ENCODE measurements at places on chromosomes 11 and 22. TPM values are rescaled to one million over a fixed set of nuclear protein-coding genes. Genes with fewer than 3 reads are reported as not detected.

DNA sequence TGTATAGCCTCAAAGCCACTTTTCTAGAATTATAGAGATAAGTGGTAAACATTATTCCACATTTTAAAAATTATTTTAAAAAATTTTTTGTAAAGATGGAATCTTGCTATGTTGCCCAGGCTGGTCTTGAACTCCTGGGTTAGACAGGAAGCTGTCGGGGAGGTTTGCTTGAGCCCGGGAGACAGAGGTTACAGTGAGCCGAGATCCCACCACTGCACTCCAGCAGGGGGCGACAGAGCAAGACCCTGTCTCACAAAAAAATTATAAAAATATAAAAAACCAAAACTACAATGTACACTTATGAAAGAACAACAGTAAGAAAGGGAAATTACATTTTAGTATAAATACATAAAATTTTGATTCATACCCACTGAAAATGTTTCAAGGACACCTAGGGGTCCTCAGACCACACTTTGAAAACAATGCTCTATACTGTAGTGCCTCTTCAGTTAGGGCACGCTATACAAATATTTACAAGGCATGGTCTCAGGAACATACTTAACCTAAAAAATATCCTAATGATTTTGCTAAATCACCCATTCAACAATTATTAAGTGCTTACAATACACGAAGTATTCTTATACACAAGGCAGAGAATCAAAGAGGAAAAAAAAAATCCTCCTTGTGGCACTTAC lies 111.2 kb downstream of the MRTFA start:
- peak; percentile 31 for DNase-seq

- DNase-seq, result no peak
Observed at GRCh38 chr11:41522899-41523672, 63.6 kb upstream of the LRRC4C start.

DNA sequence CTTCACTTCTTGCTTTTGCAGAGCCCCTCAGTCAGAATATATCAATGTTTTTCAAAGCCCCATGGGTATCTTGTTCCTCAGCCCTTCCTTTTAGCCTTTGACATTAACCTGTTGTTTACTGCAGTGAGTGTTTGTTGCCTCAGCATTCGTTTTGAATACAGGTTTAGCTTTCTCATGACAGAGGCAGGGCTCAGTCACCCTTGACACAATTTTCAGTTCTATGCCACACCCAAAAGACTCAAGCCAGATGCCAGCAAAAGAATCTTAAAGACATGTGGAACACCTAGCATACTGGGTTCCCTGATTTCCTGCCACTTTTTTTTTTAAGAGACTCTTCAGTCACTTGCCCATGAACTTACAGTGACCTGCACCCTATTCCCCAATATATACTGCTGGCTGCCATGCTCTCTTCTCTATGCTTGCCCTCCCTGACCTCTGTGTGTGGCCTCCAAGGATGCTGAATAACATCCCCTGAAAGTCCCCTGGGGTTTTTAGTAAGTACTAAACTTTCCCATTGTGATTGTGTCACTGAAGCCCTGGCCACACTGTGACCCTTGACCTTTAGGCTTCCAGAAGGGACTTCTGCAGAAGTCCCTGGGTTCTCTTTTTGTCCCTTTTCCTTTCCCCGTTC lies 1225.5 kb downstream of the TBC1D22A start:
- no peak for DNase-seq

- no peak for DNase-seq
Observed at GRCh38 chr11:106021181-106021966, 666 bp downstream of the MSANTD4 start.

DNA sequence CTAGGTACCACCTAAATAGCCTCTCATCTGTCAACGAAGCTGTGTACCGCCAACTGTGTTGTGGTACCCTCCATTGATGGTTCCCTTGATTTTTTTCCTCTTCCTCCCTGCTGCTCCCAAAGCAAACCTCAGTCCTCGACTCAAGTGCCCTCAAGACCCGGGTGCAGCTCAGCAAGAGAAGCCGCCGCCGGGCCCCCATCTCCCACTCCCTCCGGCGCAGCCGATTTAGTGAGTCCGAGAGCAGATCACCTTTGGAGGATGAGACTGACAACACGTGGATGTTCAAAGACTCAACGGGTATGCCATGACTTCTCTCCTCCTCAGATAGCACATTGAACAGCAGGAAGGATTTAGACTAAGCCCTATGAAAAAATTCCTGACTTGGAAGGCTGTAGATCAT lies 22.4 kb upstream of the CRYBB3 start:
- DNase-seq, result no peak

DNA sequence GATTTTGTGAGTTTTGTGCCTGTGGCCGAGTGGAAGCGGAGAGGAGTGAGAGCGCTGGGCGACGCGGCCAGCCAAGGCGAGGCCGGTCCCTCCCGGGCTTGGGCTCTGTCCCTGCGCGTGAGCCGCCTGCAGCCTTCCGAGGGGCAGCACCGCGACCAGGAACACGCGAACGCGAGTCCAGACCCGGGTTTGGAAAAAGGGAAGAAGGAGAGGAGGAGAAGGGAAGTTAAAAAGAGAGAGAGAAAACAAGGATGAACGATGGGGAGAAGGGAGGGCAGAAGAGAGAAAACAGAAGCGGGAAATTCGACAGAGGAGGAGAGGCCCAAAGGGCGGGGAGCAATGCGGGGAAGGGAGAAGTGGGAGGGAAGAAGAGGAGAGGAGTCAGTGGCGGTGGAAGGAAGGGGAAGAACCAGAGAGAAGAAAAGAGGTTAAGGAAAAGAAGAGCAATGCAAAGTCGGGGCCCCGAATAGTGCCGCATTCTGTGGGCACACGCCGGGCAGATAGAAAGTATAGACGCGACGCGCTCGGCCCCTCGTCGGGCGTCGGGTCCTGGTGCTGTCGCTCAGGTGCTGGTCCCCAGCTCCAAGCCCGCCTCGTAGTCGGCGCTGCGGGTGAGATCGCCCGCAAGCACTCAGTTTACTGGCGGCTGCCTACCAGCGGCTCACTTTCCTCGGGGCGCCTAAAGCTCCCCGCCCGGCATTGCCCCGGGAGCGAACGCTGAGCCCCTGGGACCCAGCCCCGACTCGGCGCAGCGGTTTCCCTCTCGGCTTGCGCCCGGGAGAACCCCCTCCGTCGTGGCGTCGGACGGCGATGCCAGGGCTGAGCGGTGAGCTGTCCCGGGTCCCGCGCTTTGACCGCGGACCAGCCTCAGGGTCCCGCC lies 2.8 kb upstream of the BARX2 start:
- no peak for DNase-seq

- DNase-seq, result no peak
Observed at GRCh38 chr11:121514432-121515334, 61.9 kb upstream of the SORL1-AS1 start.

GRCh38 chr11:69232821-69233743 lies 60.9 kb upstream of the MYEOV start:
- DNase-seq, result no peak

DNA sequence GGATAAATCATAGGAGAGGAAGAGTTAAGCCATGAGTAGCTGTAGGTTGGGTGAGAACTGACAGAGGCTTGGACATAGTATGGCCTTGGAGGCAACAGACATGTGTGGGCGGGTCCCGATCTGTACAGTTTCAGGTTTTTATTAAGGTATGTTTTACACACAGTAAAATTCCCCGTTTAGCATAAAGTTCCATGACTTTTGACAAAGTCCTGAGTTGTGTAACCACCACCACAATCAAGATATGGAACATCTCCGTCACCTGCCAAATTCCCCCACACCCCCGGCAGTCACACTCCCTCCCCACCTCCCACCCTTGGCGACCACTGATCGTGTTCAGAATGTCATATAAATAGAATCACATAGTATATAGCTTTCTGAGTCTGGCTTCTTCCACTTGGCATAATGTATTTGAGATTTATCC lies 68.1 kb downstream of the GRIK4 start:
- no peak for DNase-seq

- no peak for DNase-seq
Observed at GRCh38 chr11:111851636-111852035, 19.7 kb downstream of the ALG9 start.

DNA sequence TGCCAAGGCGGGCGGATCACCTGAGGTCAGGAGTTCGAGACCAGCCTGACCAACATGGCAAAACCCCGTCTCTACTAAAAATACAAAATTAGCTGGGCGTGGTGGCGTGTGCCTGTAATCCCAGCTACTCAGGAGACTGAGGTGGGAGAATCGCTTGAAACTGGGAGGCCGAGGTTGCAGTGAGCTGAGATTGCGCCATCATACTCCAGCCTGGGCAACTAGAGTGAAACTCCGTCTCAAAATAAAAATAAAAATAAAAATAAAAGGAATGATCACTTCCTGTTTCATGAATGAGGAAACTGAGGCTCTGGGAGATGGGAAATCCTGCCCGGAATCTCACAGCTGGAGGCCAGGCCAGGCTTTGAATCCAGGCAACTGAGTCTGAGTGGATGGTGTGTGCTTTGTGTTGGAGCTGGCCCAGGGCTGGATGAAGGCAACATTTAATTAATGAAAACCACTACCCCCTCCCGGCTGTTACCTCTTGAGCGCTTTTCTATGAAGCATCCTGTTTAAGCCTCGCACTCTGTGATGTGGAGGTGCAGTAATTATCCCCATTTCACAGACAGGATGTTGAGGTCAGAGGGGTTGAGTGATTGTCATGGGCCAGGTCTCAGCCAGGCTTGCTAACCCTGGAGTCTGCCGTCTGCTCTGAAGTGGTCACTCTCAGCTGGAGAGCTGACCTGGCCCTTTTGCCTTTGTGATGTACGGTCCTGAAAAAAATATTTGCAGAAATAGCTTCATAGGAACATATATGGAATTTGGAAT lies 27.8 kb downstream of the LRP5 start:
- DNase-seq, result no peak

- DNase-seq, result no peak
Observed at GRCh38 chr11:36532941-36533601, 23.0 kb upstream of the TRAF6 start.

GRCh38 chr11:121591405-121592033 lies 138.8 kb upstream of the SORL1-AS1 start:
- peak; percentile 76 for DNase-seq

- DNase-seq, result peak; percentile 70
Observed at GRCh38 chr11:12377106-12377823, at the start of gene PARVA. TSS of gene PARVA (plus strand) at chr11:12377571. CDS start at chr11:12377648, 77 bp downstream.

GRCh38 chr11:87722756-87723565 lies 452.3 kb downstream of the RAB38 start:
- DNase-seq, result peak; percentile 3

DNA sequence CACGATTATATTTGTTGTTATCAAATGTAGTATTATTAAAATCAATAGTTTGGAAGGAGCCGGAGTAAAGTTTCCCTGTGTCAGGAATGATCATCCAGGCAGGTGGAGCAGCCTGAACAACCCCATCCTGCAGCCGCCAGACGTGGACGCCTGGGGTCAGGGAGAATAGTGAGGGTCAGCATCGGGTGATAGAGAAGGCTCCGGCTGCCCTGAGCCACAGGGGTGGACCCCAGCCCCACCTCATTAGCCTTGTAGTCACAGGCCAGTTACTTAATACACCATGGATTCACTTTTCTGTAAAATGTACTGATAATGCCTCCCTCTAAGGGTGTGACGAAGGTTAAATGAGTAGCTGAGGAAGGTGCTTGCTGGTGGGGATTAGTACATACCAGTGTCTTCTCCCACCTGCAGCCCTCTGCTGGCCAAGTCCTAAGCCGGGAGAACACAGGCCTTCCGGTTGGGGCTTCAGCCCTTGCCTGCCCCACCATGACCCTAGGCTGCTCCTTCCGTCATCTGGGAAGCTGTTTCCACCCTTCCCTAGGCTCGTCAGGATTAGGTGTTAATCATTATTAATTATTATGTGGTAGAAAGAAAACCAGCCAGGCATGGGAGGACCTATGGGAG lies 14.9 kb downstream of the TMEM121B start:
- no peak for DNase-seq

DNA sequence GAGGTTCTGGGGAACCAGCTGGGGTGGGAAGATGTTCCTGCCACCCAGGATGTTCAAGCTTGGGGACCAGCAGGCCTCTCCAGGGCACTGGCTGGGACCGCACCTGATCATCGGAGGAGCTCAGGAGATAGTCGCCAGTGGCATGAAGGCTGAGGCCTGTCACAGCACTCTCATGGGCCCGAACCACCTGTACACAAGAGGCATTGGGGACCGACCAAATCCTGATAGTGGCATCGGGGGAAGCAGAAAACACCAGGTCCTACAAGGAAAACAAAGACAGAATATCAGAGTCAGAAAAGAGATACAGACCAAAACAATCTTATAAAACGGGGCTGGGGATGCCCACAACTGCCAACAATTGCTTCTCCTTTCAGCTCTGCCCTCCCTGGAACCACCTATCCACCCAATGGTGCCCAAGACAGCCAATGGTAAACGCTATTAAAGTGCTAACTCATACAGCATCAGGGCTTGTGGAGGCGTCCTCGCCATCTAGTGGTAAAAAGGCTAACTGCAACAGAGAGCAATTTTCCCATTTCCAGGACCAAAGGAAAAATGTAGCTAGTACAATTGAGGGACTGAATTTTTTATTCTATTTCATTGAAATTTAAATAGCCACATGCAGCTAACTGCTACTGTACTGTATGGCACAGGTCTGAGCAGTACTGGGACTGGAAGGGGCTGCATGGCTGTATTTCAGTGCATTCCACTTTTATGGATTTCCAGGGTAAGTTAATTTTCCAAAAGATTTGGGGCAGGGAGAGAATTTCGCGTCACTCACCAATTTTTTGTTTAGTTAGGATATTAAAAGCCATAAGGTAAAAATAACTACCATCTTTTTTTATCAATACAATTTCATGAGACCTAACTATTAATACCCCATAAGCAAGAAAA lies 7.1 kb downstream of the PRPF19 start:
- no peak for DNase-seq

DNA sequence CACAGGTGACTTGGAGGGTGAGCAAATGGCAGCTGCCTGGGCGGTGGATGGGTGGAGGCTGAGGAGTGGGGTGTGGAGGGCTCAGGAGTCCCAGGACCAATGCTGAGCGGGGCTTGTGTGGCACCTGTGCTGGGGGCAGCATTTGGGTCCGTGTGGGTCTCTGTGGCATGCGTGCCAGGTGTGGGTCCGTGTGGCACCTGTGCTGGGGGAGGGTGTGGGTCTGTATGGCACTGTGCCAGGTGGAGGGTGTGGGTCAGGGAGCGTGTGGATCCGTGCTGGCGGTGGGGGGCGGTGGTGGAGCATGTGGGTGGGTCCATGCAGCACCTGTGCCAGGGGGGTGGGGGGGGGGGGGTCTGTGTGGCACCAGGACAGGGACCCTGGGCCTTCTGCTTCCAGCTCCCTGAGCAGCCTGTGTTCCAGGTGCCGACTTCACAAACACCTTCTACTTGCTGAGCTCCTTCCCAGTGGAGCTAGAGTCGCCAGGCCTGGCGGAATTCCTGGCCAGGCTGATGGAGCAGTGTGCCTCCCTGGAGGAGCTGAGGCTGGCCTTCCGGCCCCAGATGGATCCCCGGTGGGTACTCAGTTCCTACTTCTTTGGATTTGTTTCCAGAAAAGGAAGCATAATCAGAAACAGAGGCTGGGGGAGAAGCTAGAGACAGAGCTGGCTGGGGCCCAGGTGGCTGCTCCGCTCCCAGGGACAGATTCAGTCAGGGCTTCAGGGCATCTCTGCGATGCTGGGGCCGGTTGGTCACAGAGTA lies 14.7 kb downstream of the SELENOO start:
- no peak for DNase-seq

LRRC74B gene
- total RNA-seq, result not detected

SLC17A6 gene
- not detected for total RNA-seq

RRP7A gene
- total RNA-seq, result 26.1 TPM

OR9G1 gene
- not detected for total RNA-seq
